ENCODE measurements at places on chromosomes 5 and 9.

GRCh38 chr9:121620777-121621449 is 30.5 kb upstream of the DAB2IP start:
- DNase-seq, result no peak
- no peak overlapping the region for H3K4me3 ChIP-seq
- peaks cover 31% of the 10 kb centered on the region for H3K27me3 ChIP-seq
- H3K4me1 ChIP-seq, result no peaks in the 10 kb centered on the region
- peaks cover 3% of the 10 kb centered on the region for H3K36me3 ChIP-seq

DNA sequence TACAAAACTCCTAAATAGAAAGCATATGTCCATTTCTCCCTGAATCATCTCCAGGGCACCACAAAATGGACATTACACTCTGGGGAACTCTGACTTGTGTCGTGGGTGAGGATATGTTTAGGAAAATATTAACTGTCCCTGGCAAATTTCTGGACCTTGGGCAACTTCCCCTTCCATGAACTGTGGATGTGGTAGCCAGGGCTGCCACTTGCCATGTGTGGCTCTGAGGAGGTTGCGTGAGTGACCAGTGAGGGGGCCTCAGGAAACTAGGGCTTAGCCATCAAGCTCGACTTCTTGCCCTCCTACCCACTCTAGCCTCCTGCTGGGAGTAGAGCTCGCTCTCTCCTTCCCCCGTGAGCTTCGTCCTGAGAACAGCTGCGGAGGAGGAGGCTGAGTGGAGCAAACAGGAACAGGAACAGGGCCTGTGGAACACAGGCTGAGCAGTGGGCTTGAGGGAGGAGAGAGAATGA is 13.8 kb upstream of the STC2 start:
- peaks cover 58% of the 10 kb centered on the region for H3K27me3 ChIP-seq
- H3K4me3 ChIP-seq, result no peak overlapping the region
- no peaks in the 10 kb centered on the region for H3K36me3 ChIP-seq

DNA sequence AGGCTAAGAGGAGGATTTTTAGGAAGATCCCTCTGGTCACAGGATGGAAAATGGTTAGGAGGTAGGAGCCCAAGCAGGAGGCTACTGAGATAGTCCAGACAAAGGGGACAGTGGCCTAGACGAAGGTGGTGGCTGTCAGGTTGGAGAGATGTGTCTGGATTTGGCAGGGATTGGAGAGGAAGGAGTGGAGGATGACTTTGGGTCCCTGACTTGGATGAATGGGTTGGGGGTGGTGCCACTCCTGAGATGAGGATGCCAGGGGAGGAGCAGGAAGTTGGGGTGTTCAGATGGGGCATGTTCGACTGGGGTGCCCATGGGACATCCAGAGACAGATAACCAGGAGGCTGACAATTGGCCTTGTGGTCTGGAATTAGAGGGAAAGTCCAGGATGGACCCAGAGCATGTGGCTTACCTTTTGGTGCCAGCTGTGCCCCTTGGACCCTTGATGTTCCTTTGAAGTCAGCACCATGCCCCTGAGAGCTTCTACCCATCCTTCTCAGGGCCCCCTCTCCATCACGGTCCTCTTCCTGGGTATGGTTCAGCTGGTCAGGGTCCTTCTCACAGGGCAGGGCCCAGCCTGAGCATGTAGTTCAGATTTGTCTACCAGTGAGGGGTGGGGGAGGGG is 15.1 kb upstream of the IGFBPL1 start:
- H3K4me3 ChIP-seq, result no peak overlapping the region
- no peaks in the 10 kb centered on the region for H3K4me1 ChIP-seq
- DNase-seq, result no peak
- H3K27me3 ChIP-seq, result peaks cover 71% of the 10 kb centered on the region
- no peaks in the 10 kb centered on the region for H3K36me3 ChIP-seq

DNA sequence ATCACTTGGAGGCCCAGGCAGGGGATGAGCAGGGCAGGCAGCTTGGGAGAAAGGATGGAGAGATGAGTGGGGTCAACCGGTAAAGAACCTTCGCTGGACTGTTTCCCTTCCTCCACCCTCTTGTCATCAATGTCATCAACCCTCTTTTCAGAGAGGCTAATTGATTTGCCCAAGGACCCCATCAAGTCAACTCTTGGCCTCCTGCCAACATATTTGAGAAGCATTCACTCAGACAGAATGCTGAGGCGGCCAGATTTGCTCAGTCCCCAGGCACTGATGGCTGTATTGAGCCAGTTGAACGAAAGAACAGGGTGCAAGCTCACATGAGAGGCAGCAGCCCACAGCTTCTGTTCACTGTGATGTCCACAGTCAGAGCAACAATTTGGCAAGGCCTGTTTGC is 193.5 kb downstream of the RFK start:
- H3K4me3 ChIP-seq, result no peak overlapping the region
- H3K27ac ChIP-seq, result no peak overlapping the region
- H3K4me1 ChIP-seq, result no peaks in the 10 kb centered on the region
- DNase-seq, result no peak
- H3K36me3 ChIP-seq, result no peaks in the 10 kb centered on the region

GRCh38 chr9:135478829-135479468 is 633 bp upstream of the PPP1R26 start:
- H3K4me1 ChIP-seq, result peaks cover 4% of the 10 kb centered on the region
- H3K27ac ChIP-seq, result peak overlapping the region; percentile 86
- peaks cover 30% of the 10 kb centered on the region for H3K27me3 ChIP-seq
- no peak for DNase-seq
- peak overlapping the region; percentile 90 for H3K4me3 ChIP-seq
- no peaks in the 10 kb centered on the region for H3K36me3 ChIP-seq

- no peak overlapping the region for H3K27ac ChIP-seq
- H3K27me3 ChIP-seq, result peaks cover 26% of the 10 kb centered on the region
- no peak for DNase-seq
- no peak overlapping the region for H3K4me3 ChIP-seq
- no peaks in the 10 kb centered on the region for H3K36me3 ChIP-seq
- peaks cover 3% of the 10 kb centered on the region for H3K4me1 ChIP-seq
Measured at GRCh38 chr5:175854231-175855040, 16.9 kb upstream of the CPLX2 start.

DNA sequence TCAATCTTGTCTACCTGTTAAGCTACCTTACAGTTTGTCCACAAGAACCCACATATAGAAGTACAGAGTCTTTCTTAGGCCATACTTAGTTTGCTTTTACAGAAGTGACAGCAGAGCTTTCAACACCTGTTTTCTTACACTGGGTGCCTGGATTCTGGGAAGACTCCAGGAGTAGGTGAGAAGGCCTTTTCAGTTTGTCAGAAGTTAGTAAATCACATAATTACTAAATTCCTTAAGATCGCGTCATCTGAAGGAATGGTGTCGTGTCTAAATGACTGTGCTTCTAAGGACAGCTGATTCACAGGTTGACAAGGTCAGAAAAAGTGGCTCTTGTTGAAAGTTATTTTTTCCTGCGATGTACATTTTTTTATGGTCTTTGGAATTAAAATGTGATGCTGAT is 97.0 kb upstream of the FAM120A start:
- peaks cover 6% of the 10 kb centered on the region for H3K4me1 ChIP-seq
- DNase-seq, result no peak
- H3K27me3 ChIP-seq, result peaks cover 7% of the 10 kb centered on the region
- H3K4me3 ChIP-seq, result no peak overlapping the region
- H3K27ac ChIP-seq, result no peak overlapping the region

DNA sequence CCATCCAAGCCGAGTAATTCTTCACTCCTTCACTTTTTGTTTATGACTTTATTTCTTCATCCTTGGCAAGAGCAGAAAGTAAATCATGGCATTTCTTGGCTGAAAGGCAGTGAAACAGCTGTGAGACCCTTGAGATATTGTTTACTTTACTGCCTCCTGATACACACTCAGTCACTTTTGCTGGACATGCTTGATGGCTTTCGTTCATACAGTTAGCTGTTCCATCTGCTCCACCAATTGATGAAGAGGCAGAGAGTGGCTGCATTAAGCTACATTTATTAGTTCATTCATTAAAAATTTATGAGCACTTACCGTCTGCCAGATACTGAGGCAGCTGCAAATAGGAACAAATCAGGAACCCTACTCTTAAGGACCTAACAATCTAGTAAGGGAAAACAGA is 184.4 kb upstream of the OR13F1 start:
- no peaks in the 10 kb centered on the region for H3K36me3 ChIP-seq
- H3K27ac ChIP-seq, result no peak overlapping the region
- DNase-seq, result no peak
- H3K27me3 ChIP-seq, result no peaks in the 10 kb centered on the region
- H3K4me1 ChIP-seq, result no peaks in the 10 kb centered on the region
- H3K4me3 ChIP-seq, result no peak overlapping the region

GRCh38 chr5:144812763-144813162 is 642.1 kb downstream of the KCTD16 start:
- H3K4me3 ChIP-seq, result no peak overlapping the region
- no peaks in the 10 kb centered on the region for H3K36me3 ChIP-seq
- no peak for DNase-seq
- H3K27ac ChIP-seq, result no peak overlapping the region
- no peaks in the 10 kb centered on the region for H3K27me3 ChIP-seq

DNA sequence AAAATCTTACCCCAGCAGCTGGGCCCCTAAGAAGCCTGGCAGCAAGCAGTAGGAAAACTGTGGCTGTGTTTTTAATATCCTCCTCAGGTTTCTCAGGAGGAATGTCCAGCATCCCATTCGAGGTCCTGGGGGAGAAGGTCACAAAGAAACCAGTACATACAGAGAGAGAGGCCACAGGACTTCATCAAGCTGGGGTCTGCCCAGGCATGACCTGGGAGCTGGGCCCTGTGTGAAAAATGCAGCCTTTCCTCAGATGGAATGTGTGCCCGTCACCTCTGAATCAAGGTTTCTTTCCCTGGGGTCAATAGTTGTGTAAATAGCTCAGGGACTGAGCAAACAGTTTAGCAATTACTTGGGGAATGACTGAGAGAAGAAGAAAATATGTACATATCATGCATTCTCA is 33.9 kb upstream of the RAD23B start:
- H3K27ac ChIP-seq, result no peak overlapping the region
- H3K4me1 ChIP-seq, result peaks cover 7% of the 10 kb centered on the region
- no peak for DNase-seq

GRCh38 chr5:149452665-149453617 is 73.8 kb upstream of the IL17B start:
- H3K27me3 ChIP-seq, result peaks cover 10% of the 10 kb centered on the region
- no peaks in the 10 kb centered on the region for H3K4me1 ChIP-seq
- H3K4me3 ChIP-seq, result no peak overlapping the region
- no peak for DNase-seq

DNA sequence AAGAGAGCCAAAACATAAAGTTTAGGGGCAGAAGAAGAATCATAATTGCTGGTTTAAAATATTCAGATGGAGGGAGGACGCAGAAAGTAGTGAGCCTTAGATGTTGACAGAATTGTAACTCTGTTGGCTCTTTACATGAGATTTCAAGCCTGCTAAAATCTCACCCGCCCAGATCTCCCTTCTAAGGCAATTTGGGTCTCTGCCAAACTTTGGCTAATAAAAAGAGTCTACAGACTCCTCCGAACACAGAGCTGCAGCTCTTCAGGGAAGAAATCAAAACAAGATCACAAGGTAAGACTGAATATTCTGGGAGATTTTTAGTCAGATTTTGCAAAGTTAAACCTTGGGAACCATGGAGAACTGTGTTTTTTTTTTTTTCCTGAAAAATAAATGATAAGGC is at the start of gene IL33:
IL33 (plus strand) TSS at position 246 of the 400 bp plus-strand sequence. CDS start 25,888 bp downstream, outside the sequence.
- DNase-seq, result no peak
- H3K27me3 ChIP-seq, result peaks cover 56% of the 10 kb centered on the region
- H3K27ac ChIP-seq, result no peak within 1 kb of the TSS
- no peaks in the 10 kb centered on the region for H3K36me3 ChIP-seq
- H3K4me1 ChIP-seq, result no peaks in the 10 kb centered on the region

DNA sequence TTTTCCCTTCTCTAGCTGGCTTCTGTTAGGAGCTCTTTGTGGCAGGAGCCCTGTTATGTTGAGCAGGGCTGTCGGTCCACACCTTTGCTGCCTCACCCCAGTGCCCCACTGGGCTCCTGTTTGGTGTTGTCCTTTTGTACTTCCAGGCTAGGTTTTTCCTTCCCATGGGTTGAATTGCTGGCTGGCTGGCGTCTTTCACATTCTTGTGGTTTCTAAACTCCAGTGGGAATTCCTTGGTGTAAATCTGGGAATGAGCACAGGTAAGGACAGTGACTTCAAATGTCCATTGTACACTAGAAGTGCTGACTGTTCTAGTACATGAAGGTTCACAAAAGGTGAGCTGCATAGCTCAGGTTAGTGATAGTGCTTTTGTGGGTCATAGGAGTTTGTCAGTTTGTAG is 30.4 kb downstream of the RASGRF2 start:
- no peak for DNase-seq
- H3K4me1 ChIP-seq, result peaks cover 23% of the 10 kb centered on the region
- no peaks in the 10 kb centered on the region for H3K36me3 ChIP-seq
- no peak overlapping the region for H3K27ac ChIP-seq

GRCh38 chr5:150710165-150710564 is 9.3 kb upstream of the RBM22 start:
- peaks cover 47% of the 10 kb centered on the region for H3K36me3 ChIP-seq
- H3K27ac ChIP-seq, result no peak overlapping the region
- no peaks in the 10 kb centered on the region for H3K4me1 ChIP-seq
- H3K4me3 ChIP-seq, result no peak overlapping the region

GRCh38 chr5:113273948-113274347 is 160.8 kb downstream of the TSSK1B start:
- no peak overlapping the region for H3K4me3 ChIP-seq
- peaks cover 16% of the 10 kb centered on the region for H3K4me1 ChIP-seq
- no peak overlapping the region for H3K27ac ChIP-seq
- H3K27me3 ChIP-seq, result no peaks in the 10 kb centered on the region
- DNase-seq, result no peak

DNA sequence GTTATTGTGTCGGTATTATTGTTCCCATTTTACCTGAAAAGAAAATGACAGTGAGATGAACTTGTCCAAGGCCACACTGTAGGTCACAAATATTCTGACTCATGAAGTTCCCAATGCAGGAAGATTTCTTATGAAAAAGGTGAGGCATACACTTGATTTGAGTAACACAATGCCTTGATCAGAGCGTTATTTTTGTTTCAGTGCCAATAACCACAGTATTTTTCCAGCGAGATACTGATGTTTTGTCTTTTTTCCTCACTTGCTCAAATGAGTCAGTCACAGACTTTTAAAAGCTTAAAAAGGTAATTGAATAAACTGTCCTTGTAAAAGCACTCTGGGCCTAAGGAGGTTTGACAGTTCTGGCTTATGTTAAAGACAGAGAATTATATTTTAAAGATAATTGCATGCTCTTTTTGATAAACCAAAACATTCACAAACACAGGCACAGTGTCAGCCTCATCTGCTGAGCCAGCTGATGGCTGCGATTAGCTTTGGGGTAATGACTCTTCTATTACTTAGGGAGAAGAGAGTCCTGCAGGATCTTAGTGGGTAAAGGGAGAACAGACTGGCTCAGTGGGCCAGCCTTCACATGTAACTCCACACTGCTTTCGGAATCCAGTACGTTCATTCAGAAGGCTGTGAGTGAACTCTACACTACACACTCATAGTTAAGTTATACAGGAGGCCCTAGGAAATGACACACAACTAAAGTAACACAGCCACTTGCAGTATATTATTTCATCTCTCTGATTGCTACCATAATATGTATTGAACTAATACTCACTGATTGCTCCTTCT is 165.5 kb upstream of the CD180 start:
- no peak overlapping the region for H3K27ac ChIP-seq
- H3K27me3 ChIP-seq, result peaks cover 12% of the 10 kb centered on the region
- peaks cover 5% of the 10 kb centered on the region for H3K4me1 ChIP-seq
- H3K36me3 ChIP-seq, result no peaks in the 10 kb centered on the region
- DNase-seq, result no peak

- H3K27me3 ChIP-seq, result peaks cover 61% of the 10 kb centered on the region
- H3K27ac ChIP-seq, result no peak overlapping the region
- peaks cover 11% of the 10 kb centered on the region for H3K36me3 ChIP-seq
- peaks cover 22% of the 10 kb centered on the region for H3K4me1 ChIP-seq
- DNase-seq, result no peak
Measured at GRCh38 chr5:98776066-98776705, 2.7 kb downstream of the RGMB start.

GRCh38 chr9:99876190-99876589 is 30.3 kb upstream of the STX17 start:
- H3K4me3 ChIP-seq, result no peak overlapping the region
- H3K27me3 ChIP-seq, result peaks cover 7% of the 10 kb centered on the region
- H3K27ac ChIP-seq, result no peak overlapping the region
- H3K4me1 ChIP-seq, result no peaks in the 10 kb centered on the region
- no peak for DNase-seq
